ENCODE measurements at places on chromosomes 16 and 17. TPM values are rescaled to one million over a fixed set of nuclear protein-coding genes. Genes with fewer than 3 reads are reported as not detected.
A peak's percentile ranks its signal among the peaks of the same experiment; 100 is the strongest.

SYNGR3 gene
- total RNA-seq, result 0.64 TPM

PRSS36 gene
- 8.3 TPM for total RNA-seq

DNA sequence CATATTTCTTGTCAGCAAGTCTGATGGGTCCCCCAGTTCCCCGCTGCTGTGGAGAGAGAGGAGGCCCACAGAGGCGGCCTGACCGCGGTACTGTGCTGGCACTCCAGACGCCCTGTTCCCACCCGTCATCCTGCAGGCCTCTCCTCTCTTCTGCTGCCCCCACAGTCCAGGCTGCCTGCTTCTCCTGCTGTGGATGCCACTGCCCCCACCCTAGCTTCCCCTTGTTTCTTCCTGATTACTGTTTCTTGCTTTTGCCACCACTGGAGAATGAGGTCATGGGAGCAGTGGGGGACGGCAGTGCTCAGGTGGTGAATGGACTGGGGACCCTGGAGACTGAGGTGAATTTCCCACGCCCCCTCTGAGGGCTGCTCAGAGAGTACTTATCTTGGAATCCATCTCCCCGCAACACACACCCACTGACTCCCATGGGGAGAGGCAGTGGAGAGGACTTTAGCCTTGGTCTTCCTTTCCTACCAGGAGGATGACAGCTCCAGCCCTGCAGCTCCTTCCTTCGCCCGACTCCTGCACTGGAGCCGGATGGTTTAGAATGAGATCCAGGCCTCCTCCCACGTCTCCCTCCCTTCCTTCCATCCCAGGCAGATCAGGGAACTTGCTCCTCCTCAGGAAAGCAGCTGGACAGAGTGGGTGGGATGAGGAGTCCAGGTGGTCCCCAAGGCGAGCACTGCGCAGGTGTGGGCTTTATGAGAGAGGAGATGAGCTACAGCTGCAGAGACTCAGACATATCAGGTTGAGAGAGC, 60.4 kb downstream of the PLXDC1 start:
- no peak for DNase-seq
- no peak overlapping the region for H3K4me3 ChIP-seq

DNA sequence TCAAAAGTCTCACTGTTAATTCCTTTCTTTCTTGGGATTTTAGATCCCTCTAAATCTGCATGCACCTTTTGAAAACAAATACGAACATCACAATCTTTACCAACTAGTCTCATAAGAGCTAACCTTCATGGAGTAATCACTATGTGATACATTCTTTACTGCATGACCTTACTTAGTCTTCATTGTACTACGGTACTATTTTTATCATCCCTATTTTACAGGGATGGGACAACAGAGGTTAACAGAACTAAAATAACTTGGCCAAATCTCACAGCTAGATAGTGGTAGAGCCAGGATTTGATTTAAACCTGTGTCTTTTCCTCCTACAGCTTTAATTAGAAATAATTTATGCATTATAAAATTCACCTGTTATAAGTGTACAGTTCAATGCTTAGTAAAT, 32.9 kb upstream of the TAOK1 start:
- H3K4me1 ChIP-seq, result no peaks in the 10 kb centered on the region
- no peak overlapping the region for H3K27ac ChIP-seq
- H3K4me3 ChIP-seq, result no peak overlapping the region
- no peaks in the 10 kb centered on the region for H3K27me3 ChIP-seq
- H3K36me3 ChIP-seq, result no peaks in the 10 kb centered on the region
- DNase-seq, result no peak

GRCh38 chr17:20313891-20314290, 153.4 kb downstream of the LGALS9B start:
- no peak overlapping the region for H3K27ac ChIP-seq
- H3K27me3 ChIP-seq, result no peaks in the 10 kb centered on the region
- no peak for DNase-seq
- H3K4me1 ChIP-seq, result no peaks in the 10 kb centered on the region

- peak overlapping the region; percentile 58 for H3K4me3 ChIP-seq
- no peaks in the 10 kb centered on the region for H3K4me1 ChIP-seq
- no peaks in the 10 kb centered on the region for H3K36me3 ChIP-seq
- H3K27me3 ChIP-seq, result no peaks in the 10 kb centered on the region
- peak overlapping the region; percentile 99 for H3K27ac ChIP-seq
These were observed 1.3 kb downstream of the KCTD2 start for GRCh38 chr17:75048249-75048878.

DNA sequence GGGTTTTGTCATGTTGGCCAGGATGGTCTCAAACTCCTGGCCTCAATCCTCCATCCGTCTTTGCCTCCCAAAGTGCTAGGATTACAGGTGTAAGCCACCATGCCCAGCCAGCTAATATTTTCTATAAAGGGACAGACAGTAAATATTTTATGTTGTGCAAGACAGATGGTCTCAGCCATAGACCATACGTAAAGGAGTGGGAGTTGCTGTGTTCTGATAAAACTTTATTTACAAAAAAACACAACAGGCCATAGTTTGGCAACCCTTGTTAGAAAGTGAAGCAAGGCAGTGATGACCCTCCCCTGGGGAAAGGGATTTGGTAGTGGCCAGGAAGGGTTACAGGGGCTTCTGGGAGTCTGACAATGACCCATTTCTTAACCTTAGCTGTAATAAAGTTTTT, 119.7 kb downstream of the GSG1L start:
- no peaks in the 10 kb centered on the region for H3K4me1 ChIP-seq
- DNase-seq, result no peak
- no peak overlapping the region for H3K4me3 ChIP-seq
- H3K27ac ChIP-seq, result no peak overlapping the region

IQCK gene
- total RNA-seq, result 34.7 TPM

HIC1 gene
- 12.7 TPM for total RNA-seq
